Fibroblast of skin of scalp (primary cell): ENCODE measurements at places on chromosomes 5 and 9.

DNA sequence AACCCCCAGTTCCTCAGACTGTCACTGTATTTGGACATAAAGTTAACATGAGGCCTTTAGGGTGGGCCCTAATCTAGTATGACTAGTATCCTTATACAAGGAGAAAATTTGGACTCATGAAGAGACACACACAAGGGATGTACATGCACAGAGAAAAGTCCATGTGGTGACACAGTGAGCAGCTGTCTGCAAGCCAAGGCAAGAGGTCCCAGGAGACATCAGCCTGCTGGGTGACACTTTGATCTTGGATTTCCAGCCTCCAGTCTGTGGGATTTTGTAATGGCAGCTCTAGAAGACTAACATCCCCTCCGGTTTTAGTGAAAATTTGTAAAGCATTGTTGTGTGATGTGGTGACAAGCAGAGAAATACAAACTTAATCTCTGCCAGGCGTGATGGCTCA is 66.1 kb downstream of the RAI14 start:
- DNase-seq, result peak; percentile 22

DNA sequence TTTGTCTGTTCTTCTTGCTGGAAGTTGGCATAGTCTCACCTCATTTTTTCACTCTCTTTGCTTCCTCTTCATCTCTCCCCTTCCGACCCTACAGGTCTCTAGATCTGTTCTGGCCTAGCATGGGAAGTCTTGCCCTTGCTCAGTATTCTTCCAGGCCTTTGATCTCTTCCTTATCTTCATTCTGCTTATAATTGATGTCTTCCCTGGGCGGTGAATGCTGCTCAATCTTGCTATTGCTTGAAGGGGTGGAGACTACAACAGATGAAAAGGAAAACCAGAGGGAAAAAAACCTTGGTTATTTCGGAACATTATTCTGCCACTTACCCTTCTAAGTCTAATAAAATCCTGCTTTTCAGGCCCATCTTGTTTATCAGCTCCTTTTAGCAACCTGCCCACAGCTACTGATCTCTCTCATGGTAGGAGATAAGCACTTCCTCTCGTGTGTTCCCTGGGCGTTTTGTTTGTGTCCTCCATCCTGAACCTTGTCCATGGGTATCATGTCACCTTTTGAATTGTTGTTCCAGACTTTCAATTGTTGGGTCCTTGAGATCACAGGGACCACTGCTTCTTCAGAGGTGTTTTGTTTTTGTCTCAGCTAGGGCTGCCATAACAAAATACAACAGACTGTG is 375.6 kb downstream of the ADGRV1 start:
- no peak for DNase-seq

GRCh38 chr5:61332358-61332749 is 296 bp downstream of the ZSWIM6 start:
- peak; percentile 40 for DNase-seq

DNA sequence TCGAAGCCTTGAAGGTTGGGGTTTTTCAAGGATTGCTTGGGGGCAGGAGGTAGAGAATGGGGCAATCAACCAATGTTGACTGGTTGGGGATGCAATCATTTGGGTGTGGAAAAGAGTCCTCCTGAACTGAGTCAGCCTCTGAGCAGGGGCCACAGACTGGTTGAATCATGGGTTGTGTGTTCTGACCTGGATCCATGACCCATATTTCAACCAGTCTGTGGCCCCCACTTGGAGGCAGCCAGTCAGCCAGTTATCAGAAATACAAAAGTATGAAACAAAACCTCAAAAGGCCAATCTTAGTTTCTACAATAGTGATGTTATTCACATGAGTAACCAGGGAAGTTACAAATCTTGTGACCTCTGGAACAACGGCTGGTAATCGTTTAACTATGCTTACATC is 81.4 kb upstream of the RANBP6 start:
- peak; percentile 12 for DNase-seq

DNA sequence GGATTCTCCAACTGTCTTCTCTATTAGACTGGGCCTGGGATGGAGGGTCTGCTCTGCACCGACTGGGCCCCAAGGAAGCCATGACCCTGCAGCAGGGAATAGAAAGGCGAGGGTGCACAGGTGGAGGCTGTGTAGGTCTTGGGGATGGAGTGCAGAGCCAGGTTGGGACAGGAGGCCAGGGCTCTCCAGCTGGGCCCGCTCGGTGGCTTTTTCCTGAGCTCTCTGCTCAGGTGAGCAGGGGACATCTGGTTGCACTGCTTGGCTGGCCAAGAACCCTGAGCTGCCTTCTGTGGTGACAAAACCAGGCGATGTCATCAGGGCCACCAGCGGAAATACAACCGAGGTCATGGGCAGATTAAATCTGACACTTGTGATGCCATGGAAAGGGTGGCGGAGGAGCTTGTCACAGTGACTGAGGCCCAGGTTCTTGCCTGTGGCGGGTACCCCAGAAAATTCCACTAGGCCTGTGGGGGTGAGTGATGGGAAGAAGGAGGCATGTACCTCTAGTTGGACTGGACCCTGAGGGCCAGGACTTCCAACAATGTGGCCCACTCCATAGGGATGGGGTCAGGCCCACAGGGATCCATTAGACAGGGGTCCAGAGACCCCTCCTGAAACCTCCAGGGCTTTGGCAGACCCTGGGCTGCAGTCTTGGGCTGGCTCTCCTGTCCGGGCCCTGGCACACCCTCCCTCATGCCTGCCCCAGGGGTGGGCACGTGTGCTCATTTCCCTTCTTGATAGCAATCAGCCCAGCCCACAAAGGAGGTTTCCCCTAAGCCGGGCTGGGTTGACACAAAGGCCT is 4.4 kb upstream of the IL3 start:
- DNase-seq, result no peak

- DNase-seq, result no peak
Observed at GRCh38 chr5:148922606-148923005, 96.2 kb downstream of the ADRB2 start.

DNA sequence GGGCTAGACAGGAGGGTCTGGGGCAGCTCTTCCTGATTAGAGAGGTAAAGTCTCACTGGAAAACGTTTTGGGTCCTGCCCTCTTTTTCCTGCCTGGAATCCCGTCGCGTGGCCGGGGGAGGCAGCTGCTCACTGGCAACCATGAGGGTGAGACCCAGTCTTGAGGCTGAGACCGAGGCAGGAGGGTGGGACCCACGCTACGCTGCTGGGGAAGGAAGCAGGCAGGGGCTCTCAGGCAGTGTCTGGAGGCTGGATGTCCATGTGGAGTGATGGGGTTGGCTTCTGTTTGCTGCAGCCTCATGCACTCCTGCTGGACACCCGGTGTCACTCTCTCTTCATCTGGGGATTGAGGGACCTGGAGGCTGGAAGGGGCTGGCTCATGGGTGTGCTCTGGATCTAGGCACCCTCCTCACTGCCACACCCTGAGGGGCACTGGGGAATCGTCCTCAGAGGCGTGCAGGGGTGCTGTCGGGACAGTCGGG is 11.3 kb upstream of the SLC2A6 start:
- DNase-seq, result no peak

DNA sequence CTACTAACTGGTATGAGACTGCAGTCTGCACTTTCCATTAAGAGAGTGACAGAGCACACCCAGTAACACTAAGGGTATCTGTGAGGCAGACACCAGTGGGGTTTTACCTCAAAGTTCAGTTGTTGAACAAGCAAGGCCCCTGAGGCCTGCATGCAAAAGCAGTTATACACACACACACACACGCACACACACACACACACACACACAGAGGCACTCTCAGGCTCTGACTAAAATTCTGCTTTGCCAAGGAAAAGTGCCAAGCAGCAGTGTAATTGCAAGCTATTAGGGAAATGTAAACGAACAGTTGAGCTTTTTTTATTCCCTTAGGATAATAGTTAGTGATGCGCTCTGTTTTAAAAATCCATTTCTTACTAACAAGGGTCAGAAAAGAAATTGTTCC is 377.1 kb downstream of the SPOCK1 start:
- DNase-seq, result peak; percentile 17

- DNase-seq, result no peak
Observed at GRCh38 chr9:135887585-135888050, 19.7 kb downstream of the CAMSAP1 start.

DNA sequence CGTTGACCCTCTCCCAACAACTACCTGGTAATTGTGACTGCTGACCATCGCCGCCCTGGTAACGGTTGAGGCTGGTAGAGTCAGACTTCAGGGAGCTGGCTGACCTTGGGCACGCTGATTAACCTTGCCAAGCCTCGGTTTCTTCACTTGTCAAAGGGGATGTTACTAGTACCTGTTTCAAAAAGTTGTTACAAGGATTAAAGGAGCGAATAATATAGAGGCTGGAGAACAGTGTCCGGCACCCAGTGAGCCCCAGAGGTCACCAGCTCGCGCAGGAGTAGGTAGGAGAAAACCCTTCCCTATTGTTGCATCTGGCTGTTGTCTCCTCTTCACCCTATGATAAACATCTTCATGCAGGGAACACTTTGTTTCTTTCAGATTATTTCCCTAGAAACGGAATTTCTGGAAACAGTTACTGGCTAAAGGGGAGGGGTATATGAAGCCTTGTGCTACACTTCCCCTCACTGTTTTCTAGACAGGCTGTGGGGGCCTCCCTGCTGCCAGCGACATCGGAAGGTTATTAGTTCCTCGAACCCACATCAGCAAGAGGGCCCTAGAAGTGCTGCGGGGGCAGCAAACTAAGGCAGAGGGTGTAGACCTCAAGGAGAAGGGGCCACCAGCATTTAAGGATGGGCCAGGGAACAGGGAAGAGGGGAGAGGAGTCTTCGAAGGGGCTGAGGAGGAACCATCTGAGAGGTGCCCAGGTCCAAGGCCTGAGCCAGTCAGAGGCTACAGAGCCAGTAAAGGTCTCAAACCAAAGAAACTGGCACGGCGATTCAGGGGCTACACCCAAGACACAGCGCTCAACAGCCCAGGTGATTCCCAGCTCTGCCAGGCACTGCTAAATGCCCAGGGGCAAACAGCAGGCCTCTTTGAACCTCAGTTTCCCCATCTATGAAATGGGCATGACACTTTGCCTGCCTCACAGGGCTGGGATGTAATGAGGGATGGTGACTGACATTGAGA is 37.6 kb downstream of the HRH2 start:
- DNase-seq, result no peak

- peak; percentile 79 for DNase-seq
Observed at GRCh38 chr9:110655754-110656641, 12.6 kb upstream of the MUSK start.

- DNase-seq, result no peak
Observed at GRCh38 chr5:1520791-1521453, 2.8 kb downstream of the LPCAT1 start.

DNA sequence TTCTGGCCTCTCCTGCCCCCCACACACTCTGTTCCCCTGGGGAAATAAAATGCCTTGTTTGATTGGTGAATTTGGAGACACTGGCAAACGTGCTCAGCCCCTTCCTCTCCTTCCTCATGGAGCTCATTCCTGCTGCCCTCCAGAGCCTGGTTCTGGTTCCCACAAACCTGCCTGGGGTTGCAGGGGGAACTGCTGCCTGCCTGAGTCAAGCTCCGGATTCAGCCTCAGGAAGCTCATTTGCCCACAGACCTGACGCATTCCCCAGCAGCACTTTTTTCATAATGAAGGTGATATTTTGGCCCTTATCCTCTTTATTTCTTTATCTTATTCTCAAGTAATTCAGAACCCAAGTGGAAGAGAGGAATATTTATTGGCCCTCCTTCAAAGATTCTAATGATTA is 140.5 kb downstream of the TTLL11 start:
- no peak for DNase-seq

GRCh38 chr9:106020186-106020585 is 325.8 kb downstream of the TMEM38B start:
- no peak for DNase-seq

GRCh38 chr9:94768766-94769165 is 42.3 kb downstream of the AOPEP start:
- DNase-seq, result no peak

DNA sequence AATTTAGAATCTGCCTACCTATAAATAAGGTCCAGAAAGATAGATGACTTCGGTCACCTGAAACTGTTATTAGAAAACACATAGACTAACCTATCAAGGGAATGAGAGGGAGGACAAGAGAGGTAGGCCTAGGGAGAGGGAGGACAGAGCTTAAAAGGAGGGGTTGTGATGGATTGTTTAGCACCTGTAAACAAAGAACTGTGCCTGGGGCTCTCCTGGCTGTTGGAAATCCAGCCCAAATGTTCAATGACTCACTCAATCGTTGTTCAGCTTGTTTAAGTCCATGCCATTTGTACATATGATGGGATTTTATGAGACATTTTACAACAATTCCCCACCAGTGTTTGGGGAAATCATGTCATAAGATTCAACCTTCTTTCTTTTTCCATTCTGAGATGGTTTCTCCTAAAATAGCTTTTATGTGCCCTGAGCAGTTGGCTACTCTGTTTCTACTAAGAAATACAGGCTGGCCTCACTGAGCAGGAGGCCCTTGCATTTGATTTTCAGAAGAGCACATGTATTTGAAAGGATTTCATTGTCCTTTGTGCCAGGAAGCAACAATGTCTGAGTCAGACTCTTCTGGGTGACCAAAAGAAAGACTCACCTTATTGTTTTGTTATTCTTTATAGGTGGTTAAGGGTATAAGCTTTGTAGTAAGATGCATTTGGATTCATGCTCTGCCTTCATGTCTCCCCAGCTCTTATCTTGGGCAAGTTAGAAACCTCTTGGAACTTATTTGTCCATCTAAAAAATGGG is 48.2 kb upstream of the GPR151 start:
- DNase-seq, result no peak

GRCh38 chr9:94692601-94693000 is 33.9 kb upstream of the AOPEP start:
- no peak for DNase-seq

- no peak for DNase-seq
Observed at GRCh38 chr5:138542180-138542955, 668 bp downstream of the ETF1 start.

GRCh38 chr5:169970911-169971765 is 9.2 kb downstream of the INSYN2B start:
- peak; percentile 87 for DNase-seq

- DNase-seq, result no peak
Observed at GRCh38 chr5:37055383-37055990, 178.9 kb downstream of the NIPBL start.

- no peak for DNase-seq
Observed at GRCh38 chr5:54113060-54113459, 197.3 kb downstream of the ARL15 start.

- no peak for DNase-seq
Observed at GRCh38 chr5:14236757-14237156, 93.6 kb downstream of the TRIO start.

GRCh38 chr9:112711050-112711689 is 6.7 kb downstream of the INIP start:
- DNase-seq, result peak; percentile 45

- peak; percentile 30 for DNase-seq
Observed at GRCh38 chr9:88342246-88342645, 46.0 kb upstream of the SPIN1 start.

GRCh38 chr5:68333649-68334552 is 118.3 kb downstream of the PIK3R1 start:
- peak; percentile 81 for DNase-seq

GRCh38 chr9:135580664-135581380 is 19.3 kb downstream of the PAEP start:
- no peak for DNase-seq

- no peak for DNase-seq
Observed at GRCh38 chr9:134073500-134073899, 5.7 kb upstream of the BRD3 start.

DNA sequence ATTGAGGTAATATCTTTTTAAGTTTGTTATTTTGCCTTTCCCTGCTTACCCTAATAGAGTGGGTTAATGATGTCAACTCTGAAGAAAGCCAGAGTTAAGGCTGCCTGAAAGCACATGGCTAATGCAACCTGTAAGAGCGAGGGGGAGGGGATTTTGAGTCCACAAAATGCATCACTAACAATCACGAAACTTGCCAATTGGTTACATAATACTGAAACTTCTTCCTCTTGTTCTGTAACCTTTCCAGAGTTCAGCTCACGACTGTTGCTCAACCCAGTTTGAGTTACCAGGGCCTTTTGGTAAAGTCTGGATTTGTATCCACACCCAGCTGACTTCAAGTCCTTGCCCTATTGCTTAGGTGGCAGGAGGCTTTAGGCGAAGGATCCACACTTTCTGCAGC is 308.8 kb downstream of the EFNA5 start:
- DNase-seq, result no peak
